Regular cardiac myocyte (primary cell): ENCODE measurements at places on chromosomes 12 and 14. TPM values are rescaled to one million over a fixed set of nuclear protein-coding genes. Genes with fewer than 3 reads are reported as not detected.

The DPPA3 gene
- not detected in 2 replicates for total RNA-seq

The TSPAN11 gene
- total RNA-seq: under 0.01 and 0.28 TPM in 2 replicates

The PRDM4 gene
- total RNA-seq: 15.7 and 18.6 TPM in 2 replicates

The COCH gene
- total RNA-seq: 1.2 and 1.7 TPM in 2 replicates

The OTOGL gene
- 0.19 and 0.28 TPM in 2 replicates for total RNA-seq

The ITGB7 gene
- total RNA-seq: 0.19 and 0.56 TPM in 2 replicates

The WDHD1 gene
- total RNA-seq: 15.5 and 28.2 TPM in 2 replicates

The TMEM52B gene
- under 0.01 and 0.56 TPM in 2 replicates for total RNA-seq

The VWF gene
- 4.4 and 6.5 TPM in 2 replicates for total RNA-seq
